T-helper 9 cell (primary cell): ENCODE measurements at places on chromosomes 3 and 15.

DNA sequence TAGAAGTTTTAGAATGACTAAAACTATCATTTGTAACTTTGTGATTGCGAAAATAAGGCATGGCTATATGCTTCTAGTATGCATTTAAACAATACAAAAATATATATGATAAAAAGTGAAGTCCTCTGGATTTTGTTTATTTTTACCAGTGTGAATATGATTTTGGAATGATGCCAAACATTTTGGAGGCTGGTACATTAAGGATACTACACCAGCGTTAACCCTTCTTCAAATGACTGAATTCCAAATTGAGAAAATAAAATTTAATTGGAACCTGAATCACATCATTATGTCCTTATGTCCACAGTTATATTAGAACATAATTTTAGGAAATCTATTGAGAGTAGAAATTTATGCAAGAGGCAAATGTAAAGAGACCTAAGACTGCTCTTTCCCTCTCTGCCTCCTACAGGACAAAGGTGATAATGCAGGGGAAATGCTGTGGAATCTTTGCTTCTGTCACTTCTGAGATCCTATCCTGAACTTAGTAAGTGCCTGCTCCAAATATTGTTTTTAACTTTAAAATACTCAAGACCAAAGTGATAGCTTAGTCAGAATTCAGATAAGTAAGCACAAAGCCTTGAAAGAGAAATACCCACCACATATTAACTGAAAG is 121.1 kb upstream of the NANOGP8 start:
- DNase-seq, result no peak

GRCh38 chr3:193641440-193641775 is 48.4 kb downstream of the OPA1 start:
- DNase-seq, result no peak

DNA sequence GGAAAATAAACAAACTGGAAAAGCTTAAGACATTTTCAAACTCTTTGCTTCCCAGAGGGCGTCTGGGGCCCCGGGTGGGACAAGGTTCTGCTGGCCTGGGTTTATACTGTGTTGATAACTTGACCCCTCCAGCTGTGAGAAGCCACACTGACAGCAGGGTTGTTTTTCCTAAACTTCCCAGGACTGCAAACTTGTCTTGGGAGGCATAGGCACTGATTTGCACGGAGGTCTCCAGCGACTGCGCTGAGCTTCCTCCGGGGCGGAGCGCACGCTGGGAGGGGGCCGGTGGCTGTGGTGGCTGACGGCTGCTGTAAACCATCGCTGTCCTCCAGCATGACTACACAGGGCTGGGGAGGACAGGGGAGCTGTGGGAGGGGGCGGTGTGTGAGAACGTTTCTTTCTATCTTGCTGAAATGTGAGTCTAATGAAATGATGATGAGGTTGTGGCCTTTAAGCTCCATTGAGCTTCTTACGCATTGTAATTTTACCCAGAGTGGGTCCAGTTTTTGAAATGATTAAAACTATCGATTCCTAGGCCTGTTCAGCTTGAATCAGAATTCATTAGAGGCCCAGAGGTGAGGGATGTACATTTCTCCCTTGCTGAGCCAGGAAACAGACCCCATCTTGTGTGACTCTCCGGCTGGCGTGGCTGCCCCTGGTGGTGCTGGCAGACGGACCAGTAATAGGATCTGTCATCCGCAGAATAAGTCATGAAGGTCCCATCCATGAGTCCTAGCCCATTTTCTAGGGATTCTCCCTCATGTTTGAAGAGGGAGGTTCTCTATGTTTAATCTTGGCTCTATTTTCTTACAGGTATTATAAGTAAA is 40.5 kb upstream of the VPS8 start:
- DNase-seq, result no peak

GRCh38 chr3:61613666-61614065 is 52.3 kb downstream of the PTPRG start:
- no peak for DNase-seq

GRCh38 chr3:123782488-123782887 is 101.6 kb downstream of the MYLK start:
- no peak for DNase-seq

GRCh38 chr15:42825599-42825998 is 88.7 kb upstream of the CDAN1 start:
- DNase-seq, result no peak

GRCh38 chr3:189233225-189233858 is 61.6 kb downstream of the TPRG1 start:
- no peak for DNase-seq

- DNase-seq, result no peak
These were observed 37.1 kb downstream of the ABHD17C start for GRCh38 chr15:80732167-80732566.

DNA sequence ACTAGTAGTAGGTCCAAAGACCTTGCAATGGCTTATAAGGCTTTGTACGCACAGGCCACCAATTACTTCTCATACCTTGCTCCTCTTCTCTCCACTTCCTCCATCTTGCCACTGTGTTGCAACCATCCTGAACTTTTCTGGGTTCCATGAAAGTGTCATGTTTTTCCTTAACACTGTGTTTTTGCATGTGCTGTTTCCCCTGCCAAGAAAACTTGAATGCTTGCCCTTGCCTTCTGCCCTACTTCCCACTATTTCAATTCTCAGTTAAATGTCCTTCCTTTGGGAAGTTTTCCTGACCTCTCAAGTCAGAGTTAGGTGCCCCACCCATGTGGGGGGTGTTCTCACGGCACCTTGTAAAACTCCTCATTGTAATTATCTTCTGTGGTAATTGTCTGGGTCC is 182.8 kb downstream of the THRB start:
- no peak for DNase-seq

- peak; percentile 74 for DNase-seq
These were observed at the start of gene CSK for GRCh38 chr15:74781431-74782258. Gene CSK (plus strand): TSS chr15:74782080. CDS start chr15:74798298, 16,218 bp downstream.

DNA sequence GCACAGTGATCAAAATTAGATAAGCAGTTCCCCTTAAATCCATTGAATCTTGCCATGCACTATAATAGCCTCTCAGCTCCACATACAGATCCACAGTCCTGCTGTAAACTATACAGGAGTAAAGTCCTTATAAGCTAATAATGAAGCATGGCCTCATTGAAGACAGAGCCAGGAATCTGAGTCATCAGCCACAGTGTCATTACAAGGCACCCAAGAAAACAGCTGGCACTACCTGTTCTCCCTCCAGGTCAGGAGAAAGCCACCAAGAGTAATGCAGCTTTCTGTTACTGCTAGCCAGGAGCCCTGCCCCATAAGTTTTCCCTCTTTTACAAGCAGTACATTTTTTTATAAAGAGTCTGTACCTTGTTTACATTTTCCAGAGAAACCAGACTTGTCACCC is 27.3 kb downstream of the WDR49 start:
- DNase-seq, result no peak

DNA sequence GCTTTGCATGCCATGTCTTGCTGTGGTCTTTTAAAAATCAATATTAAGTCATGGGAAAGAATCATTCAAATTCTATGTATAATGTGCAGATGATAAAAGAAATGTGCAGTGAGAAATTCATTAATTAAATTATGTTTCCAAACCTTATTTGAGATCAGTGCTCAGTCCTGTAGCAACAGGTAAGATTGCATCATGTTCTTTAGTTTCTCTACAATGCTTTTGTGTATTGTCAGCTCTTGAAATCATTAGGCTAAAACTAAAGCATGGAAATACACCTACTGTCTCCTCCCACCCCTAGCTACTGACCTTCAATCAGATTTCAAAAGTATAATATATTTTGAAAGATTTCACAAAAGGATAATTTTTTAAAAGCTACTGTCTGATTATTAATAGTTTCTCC is 612.7 kb downstream of the ROBO2 start:
- no peak for DNase-seq

- no peak for DNase-seq
These were observed 4.4 kb upstream of the LRRC15 start for GRCh38 chr3:194373899-194374298.

GRCh38 chr15:61159901-61160300 is 69.2 kb downstream of the RORA start:
- no peak for DNase-seq
